Activated naive CD8-positive, alpha-beta T cell treated with anti-CD3 and anti-CD28 coated beads for 36 hours (primary cell): ENCODE measurements at places on chromosomes 13 and 19. TPM values are rescaled to one million over a fixed set of nuclear protein-coding genes. Genes with fewer than 3 reads are reported as not detected.
A peak's percentile ranks its signal among the peaks of the same experiment; 100 is the strongest.

- DNase-seq = peak; percentile 72
Measured at GRCh38 chr19:40165362-40165937, 25.8 kb upstream of the MAP3K10 start.

DNA sequence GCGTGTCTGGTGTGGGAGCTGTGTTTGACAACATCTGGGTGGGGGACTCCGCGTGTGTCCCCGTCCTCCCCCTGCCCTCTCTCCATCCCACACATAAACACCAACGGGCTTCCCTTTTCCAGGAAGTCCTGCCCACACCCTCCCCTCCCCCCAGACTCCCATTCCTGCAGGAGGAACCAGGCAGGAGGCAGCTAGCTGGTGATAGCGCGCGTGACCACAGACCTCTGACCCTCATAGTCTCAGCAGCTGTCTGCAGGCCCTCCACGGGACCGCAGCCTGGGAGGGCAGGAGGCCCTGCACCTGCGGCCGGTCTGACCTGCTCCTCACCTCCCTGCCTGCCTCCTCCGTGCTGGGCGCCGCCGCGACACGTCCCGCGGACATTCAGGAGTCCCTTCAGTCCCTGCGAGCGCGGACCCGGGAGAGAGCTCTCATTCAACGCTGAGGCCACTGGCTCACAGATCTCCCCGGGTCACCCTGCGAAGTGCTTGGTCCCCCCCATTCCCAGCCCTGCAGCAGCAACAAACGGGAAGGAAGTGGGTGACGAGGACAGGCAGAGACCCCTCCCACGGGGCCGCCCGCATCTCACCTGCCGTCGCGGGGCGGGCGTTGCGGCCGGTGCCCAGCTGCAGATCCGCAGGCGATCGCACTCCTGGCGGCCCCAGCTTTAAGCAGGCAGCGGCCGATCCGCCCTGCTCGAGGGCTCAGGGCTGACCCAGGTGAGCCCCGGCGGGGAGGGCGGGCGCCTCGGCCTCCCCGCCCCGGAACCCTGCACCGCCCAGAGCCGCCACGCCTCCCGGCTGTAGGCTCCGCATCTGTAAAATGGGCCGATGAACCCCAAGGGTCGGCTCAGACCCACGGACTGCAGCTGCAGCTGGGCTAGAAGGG is 1.1 kb upstream of the ACP5 start:
- DNase-seq = peak; percentile 34

DNA sequence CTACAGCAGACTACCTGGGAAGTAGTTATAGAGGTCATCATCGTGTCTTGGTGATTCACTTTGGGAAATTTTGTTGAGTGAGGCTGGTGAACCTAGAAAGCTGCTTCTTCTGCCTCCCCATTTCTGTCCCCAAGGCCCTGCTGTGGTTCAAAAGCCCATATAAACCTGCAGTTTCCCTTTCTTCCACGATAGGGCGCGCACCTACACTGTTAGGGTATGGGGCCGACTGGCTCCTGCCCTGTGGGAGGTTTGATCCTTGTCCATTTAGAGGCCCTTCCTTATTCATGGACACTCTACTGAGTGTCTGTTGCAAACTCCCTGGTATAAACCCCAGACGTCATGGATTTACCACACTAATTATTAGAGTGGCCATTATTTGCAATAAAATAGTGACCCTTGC is 191.8 kb downstream of the GGACT start:
- no peak for DNase-seq

GRCh38 chr19:7674010-7675005 is 2.6 kb upstream of the MCEMP1 start:
- peak; percentile 40 for DNase-seq

VSTM1 gene
- not detected for total RNA-seq

ADM5 gene
- 12.0 TPM for total RNA-seq

MBD3L2 gene
- total RNA-seq = not detected
